ENCODE measurements at places on chromosomes 5 and 9. TPM values are rescaled to one million over a fixed set of nuclear protein-coding genes. Genes with fewer than 3 reads are reported as not detected.

GRCh38 chr5:39486361-39486760 lies 61.6 kb upstream of the DAB2 start:
- H3K36me3 ChIP-seq, result no peaks in the 10 kb centered on the region
- DNase-seq, result no peak
- H3K4me1 ChIP-seq, result no peaks in the 10 kb centered on the region
- no peak overlapping the region for H3K27ac ChIP-seq

- H3K27me3 ChIP-seq, result peaks cover 3% of the 10 kb centered on the region
- H3K4me1 ChIP-seq, result peaks cover 9% of the 10 kb centered on the region
- H3K36me3 ChIP-seq, result peaks cover 1% of the 10 kb centered on the region
- no peak overlapping the region for H3K27ac ChIP-seq
Observed at GRCh38 chr5:168481330-168481788, 4.9 kb upstream of the RARS1 start.

- H3K4me3 ChIP-seq, result no peak overlapping the region
- no peak for DNase-seq
- no peaks in the 10 kb centered on the region for H3K27me3 ChIP-seq
- H3K36me3 ChIP-seq, result no peaks in the 10 kb centered on the region
- no peaks in the 10 kb centered on the region for H3K4me1 ChIP-seq
Observed at GRCh38 chr9:65404232-65405006, 119.4 kb upstream of the FOXD4L5 start.

- H3K4me1 ChIP-seq, result no peaks in the 10 kb centered on the region
- no peak overlapping the region for H3K4me3 ChIP-seq
- no peak for DNase-seq
- H3K27me3 ChIP-seq, result no peaks in the 10 kb centered on the region
- no peak overlapping the region for H3K27ac ChIP-seq
Observed at GRCh38 chr9:23290973-23291372, 535.1 kb downstream of the ELAVL2 start.

DNA sequence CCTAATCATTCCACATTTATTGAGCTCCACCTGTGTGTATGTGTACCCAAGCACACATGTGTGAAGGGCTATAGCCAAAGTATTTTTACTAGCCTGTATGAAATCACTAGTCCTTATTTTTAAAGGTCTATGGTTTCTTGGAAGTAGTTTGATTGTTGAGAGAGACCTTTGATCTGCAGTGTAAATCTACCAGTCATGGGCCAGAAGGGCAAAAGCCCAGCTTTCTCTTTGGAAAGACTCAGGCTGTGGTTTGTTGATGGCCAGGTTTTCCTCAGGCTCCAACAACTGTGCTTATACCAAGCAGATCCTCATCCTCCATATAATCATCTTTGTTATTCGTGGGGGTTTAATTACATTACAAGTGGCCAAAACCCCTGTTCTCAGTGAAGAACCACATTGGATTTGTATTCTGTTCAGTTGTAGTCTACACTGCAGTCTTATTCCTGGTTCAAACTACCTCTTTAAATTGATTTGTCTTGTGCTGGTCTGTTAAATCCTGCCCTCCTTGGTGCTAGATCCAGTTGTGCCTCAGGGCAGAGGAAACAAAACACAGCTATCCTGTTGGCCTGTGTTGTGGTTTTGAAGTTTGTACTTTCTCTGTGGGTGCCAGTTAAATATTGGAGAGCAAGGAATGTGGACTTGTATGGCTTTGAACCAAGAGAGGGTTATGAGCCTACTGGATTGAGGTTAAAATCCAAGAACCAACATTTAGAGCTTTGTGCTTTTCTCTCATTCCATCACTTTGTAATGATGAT lies 13.3 kb downstream of the CDC26 start:
- no peak for DNase-seq
- no peak overlapping the region for H3K4me3 ChIP-seq
- H3K36me3 ChIP-seq, result peaks cover 31% of the 10 kb centered on the region
- H3K4me1 ChIP-seq, result no peaks in the 10 kb centered on the region
- H3K27ac ChIP-seq, result no peak overlapping the region

GRCh38 chr9:137749511-137749910 lies 128.1 kb upstream of the CACNA1B start:
- peaks cover 9% of the 10 kb centered on the region for H3K4me1 ChIP-seq
- no peaks in the 10 kb centered on the region for H3K27me3 ChIP-seq
- no peak overlapping the region for H3K27ac ChIP-seq
- peaks cover 41% of the 10 kb centered on the region for H3K36me3 ChIP-seq

GRCh38 chr9:34948451-34948850 lies 9.6 kb upstream of the PHF24 start:
- H3K27ac ChIP-seq, result no peak overlapping the region
- no peaks in the 10 kb centered on the region for H3K4me1 ChIP-seq
- H3K4me3 ChIP-seq, result no peak overlapping the region
- peaks cover 21% of the 10 kb centered on the region for H3K27me3 ChIP-seq
- no peak for DNase-seq
- no peaks in the 10 kb centered on the region for H3K36me3 ChIP-seq

Gene CTXN3
- total RNA-seq, result not detected

Gene IL6ST
- total RNA-seq, result 35.3 TPM

All from activated CD8-positive, alpha-beta T cell treated with anti-CD3 and anti-CD28 coated beads for 36 hours (primary cell).